LHCN-M2 (cell line): ENCODE measurements at places on chromosomes 13 and 19. TPM values are rescaled to one million over a fixed set of nuclear protein-coding genes. Genes with fewer than 3 reads are reported as not detected.

DNA sequence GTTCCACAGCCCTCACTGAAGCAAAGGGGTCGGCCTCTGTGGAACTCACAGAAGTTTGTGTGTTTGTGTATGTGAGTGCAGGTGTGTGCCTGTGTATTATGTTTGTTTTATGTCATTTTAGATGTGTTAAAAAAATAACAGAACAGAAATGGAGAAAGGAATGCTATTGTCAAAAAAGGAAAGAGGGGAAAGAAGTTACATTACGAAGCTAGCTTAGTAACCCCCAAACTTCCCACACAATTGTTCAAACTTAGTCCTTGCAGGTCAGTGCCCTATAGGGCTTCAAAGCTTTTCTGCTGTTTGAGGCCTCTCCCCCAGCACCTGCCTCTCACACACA is 1505.6 kb upstream of the SLC10A2 start:
- no peak for DNase-seq

GRCh38 chr19:13159713-13160112 is 9.5 kb downstream of the IER2 start:
- no peak for DNase-seq

The PLK5 gene
- total RNA-seq: not detected in 2 replicates

The CPB2 gene
- not detected in 2 replicates for total RNA-seq

The NPAS1 gene
- total RNA-seq: 1.0 and 1.9 TPM in 2 replicates

The SHC2 gene
- 0.32 and 0.57 TPM in 2 replicates for total RNA-seq
